Large intestine (tissue), 12 donors: ENCODE measurements at places on chromosomes 12 and 14. TPM values are rescaled to one million over a fixed set of nuclear protein-coding genes. Genes with fewer than 3 reads are reported as not detected.

The TTC7B gene
- 12.2 TPM for polyA plus RNA-seq

The CDH24 gene
- polyA plus RNA-seq = 10.5 TPM

The RAPGEF3 gene
- polyA plus RNA-seq = 7.9 TPM

The ASIC1 gene
- 4.7 TPM for polyA plus RNA-seq

The TTC9 gene
- polyA plus RNA-seq = 1.9 TPM

The TSPAN31 gene
- 62.2 TPM for polyA plus RNA-seq

The TPH2 gene
- 0.04 TPM for polyA plus RNA-seq

The CIDEB gene
- polyA plus RNA-seq = 105 TPM

The HCAR2 gene
- 2.6 TPM for polyA plus RNA-seq

The NOS1 gene
- polyA plus RNA-seq = 11.5 TPM

The HNF1A gene
- polyA plus RNA-seq = 55.5 TPM

GRCh38 chr12:80867941-80868340, 69.8 kb downstream of the LIN7A start:
- H3K4me3 ChIP-seq = no peak overlapping the region
- H3K36me3 ChIP-seq = no peaks in the 10 kb centered on the region
- DNase-seq = peak; percentile 86
- peak overlapping the region; percentile 48 for H3K27ac ChIP-seq

- no peaks in the 10 kb centered on the region for H3K4me1 ChIP-seq
- no peak overlapping the region for H3K4me3 ChIP-seq
These were observed 113.6 kb downstream of the PHETA1 start for GRCh38 chr12:111255261-111255660.

- no peak overlapping the region for H3K4me3 ChIP-seq
- H3K27ac ChIP-seq = no peak overlapping the region
- H3K4me1 ChIP-seq = no peaks in the 10 kb centered on the region
- DNase-seq = no peak
- H3K36me3 ChIP-seq = no peaks in the 10 kb centered on the region
These were observed 228.6 kb downstream of the DACT1 start for GRCh38 chr14:58866391-58866790.

DNA sequence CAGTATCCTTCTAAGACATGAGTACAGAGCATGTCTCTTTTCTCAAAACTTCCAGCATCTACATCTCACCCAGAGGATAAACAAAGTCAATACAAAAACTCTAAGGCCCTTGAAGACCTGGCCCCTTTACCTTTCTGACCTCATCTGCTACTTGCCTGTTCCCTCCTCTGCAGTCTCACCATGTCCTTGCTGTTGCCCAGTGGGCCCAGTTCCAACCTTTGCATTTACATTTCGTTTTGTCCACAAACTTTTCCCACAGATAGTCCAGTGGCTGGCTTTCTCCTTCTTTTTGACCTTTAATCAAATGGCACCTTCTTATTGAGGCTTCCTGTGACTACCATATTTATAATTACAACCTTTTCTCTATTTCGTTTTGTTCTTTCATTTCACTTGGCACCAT, 1.6 kb downstream of the IRAK4 start:
- no peaks in the 10 kb centered on the region for H3K27me3 ChIP-seq
- H3K4me3 ChIP-seq = no peak overlapping the region
- no peak overlapping the region for H3K27ac ChIP-seq
- peaks cover 16% of the 10 kb centered on the region for H3K4me1 ChIP-seq
- H3K36me3 ChIP-seq = no peaks in the 10 kb centered on the region

- no peaks in the 10 kb centered on the region for H3K27me3 ChIP-seq
- no peak overlapping the region for H3K4me3 ChIP-seq
- no peaks in the 10 kb centered on the region for H3K36me3 ChIP-seq
- no peak overlapping the region for H3K27ac ChIP-seq
These were observed 260.5 kb downstream of the ADAMTS20 start for GRCh38 chr12:43291516-43291915.

- no peaks in the 10 kb centered on the region for H3K36me3 ChIP-seq
- peak; percentile 75 for DNase-seq
- no peak overlapping the region for H3K4me3 ChIP-seq
- no peaks in the 10 kb centered on the region for H3K27me3 ChIP-seq
These were observed 279.8 kb upstream of the DIO2 start for GRCh38 chr14:80491131-80491530.

- no peaks in the 10 kb centered on the region for H3K27me3 ChIP-seq
- H3K27ac ChIP-seq = no peak overlapping the region
- peaks cover 5% of the 10 kb centered on the region for H3K4me1 ChIP-seq
- no peaks in the 10 kb centered on the region for H3K36me3 ChIP-seq
These were observed 2.0 kb upstream of the SOS2 start for GRCh38 chr14:50233166-50233950.

- no peaks in the 10 kb centered on the region for H3K36me3 ChIP-seq
- no peak for DNase-seq
- no peak overlapping the region for H3K4me3 ChIP-seq
- H3K27ac ChIP-seq = no peak overlapping the region
- H3K4me1 ChIP-seq = no peaks in the 10 kb centered on the region
- no peaks in the 10 kb centered on the region for H3K27me3 ChIP-seq
These were observed 73.0 kb downstream of the TMEM132D start for GRCh38 chr12:129830796-129831195.

- no peaks in the 10 kb centered on the region for H3K36me3 ChIP-seq
- no peak overlapping the region for H3K4me3 ChIP-seq
- H3K4me1 ChIP-seq = no peaks in the 10 kb centered on the region
- no peak overlapping the region for H3K27ac ChIP-seq
- no peaks in the 10 kb centered on the region for H3K27me3 ChIP-seq
- peak; percentile 26 for DNase-seq
These were observed 62.2 kb upstream of the WSCD2 start for GRCh38 chr12:108066583-108067577.

DNA sequence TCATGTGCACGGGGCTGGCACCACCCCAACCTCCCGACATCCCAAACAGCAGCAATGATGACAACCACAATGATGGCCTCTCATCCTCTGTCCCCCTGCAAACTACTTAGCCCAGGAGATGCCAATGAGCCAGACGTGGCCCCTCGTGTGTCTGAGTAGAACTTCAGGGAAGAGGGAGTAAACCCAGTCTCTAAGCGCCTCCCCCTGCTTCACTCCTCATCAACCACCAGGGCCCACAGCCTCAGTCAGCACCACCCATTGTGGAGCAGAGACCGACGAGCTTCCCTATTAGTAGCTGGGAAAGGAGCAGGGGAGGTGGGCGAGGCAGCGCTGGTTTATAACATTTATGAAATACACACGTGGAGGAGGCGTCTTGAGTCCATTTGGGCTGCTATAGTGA, 182.7 kb upstream of the SFSWAP start:
- no peak for DNase-seq
- H3K36me3 ChIP-seq = no peaks in the 10 kb centered on the region
- H3K27ac ChIP-seq = no peak overlapping the region
- H3K4me1 ChIP-seq = no peaks in the 10 kb centered on the region
- no peak overlapping the region for H3K4me3 ChIP-seq

GRCh38 chr12:57244312-57244696, 6.7 kb downstream of the STAC3 start:
- H3K4me3 ChIP-seq = no peak overlapping the region
- H3K4me1 ChIP-seq = peaks cover 41% of the 10 kb centered on the region
- DNase-seq = no peak
- peaks cover 52% of the 10 kb centered on the region for H3K27me3 ChIP-seq
- no peak overlapping the region for H3K27ac ChIP-seq

DNA sequence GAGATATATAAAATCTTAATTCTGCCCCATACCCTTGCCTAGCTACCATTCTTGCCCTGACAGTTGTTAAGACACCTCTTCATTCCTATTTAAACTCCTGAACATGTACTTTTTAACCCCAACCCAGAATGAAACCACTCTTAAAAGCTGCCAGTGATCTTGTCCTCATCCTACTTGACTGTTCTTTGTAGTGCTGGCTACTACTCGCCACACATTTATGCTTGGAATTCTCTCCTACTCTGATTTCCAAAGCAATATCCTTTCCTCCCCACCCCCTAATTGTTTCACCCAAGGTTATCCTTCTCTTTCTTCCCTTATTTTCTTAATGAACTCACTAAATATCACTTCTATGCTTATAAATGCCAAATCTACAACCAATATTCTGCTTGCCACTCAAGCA, 4.1 kb downstream of the NFYB start:
- no peak overlapping the region for H3K4me3 ChIP-seq
- H3K4me1 ChIP-seq = peaks cover 16% of the 10 kb centered on the region
- no peak overlapping the region for H3K27ac ChIP-seq
- H3K36me3 ChIP-seq = peaks cover 40% of the 10 kb centered on the region

DNA sequence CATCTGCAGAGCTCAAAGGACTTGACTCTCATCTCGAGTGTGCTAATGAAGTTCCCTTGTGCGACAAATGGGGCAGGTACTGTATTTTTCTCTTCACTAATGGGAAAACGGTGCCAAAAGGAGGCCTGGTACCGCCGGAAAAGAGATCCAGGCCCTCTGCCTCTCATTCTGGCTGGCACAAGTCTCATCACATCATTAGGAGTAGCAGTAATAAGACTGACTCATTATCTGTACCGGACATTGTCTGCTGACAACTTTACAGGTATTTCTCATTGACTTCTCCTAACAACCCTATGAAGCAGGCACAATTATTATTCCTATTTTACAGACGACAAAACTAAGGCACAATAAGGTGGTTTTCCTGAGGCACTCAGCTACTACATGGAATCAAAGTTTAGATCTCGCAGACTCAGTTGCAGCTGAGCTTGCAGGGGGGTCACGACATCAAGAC, 668 bp downstream of the APPL2 start:
- H3K36me3 ChIP-seq = peaks cover 6% of the 10 kb centered on the region
- peak overlapping the region; percentile 76 for H3K27ac ChIP-seq
- no peak for DNase-seq
- H3K4me1 ChIP-seq = peaks cover 29% of the 10 kb centered on the region
- H3K4me3 ChIP-seq = peak overlapping the region; percentile 74
- H3K27me3 ChIP-seq = no peaks in the 10 kb centered on the region

- H3K27me3 ChIP-seq = no peaks in the 10 kb centered on the region
- DNase-seq = peak; percentile 58
- H3K27ac ChIP-seq = no peak overlapping the region
- H3K4me1 ChIP-seq = peaks cover 13% of the 10 kb centered on the region
- no peak overlapping the region for H3K4me3 ChIP-seq
These were observed 2.5 kb downstream of the ANG start for GRCh38 chr14:20690848-20691640.

GRCh38 chr12:78641837-78642423, 222.6 kb upstream of the SYT1 start:
- no peak overlapping the region for H3K27ac ChIP-seq
- no peaks in the 10 kb centered on the region for H3K4me1 ChIP-seq
- no peak overlapping the region for H3K4me3 ChIP-seq
- no peak for DNase-seq

DNA sequence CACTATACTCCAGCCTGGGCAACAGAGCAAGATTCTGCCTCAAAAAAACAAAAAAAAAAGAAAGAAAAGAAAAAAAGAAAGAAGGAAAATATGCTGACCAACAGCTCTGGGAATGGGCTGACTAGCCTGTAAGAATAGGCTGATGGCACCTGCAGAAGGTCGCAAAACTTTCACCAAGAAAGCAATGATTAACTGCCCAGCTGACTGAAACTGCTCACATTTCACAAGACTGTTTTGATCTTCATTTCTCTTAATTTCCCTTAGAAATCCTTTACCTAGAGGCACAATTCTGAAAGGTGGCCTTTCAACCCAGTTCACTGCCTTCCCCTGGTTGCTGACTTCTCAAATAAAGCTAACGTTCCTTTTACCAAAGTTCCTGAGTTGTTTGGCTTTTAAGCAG, 12.4 kb downstream of the BEST3 start:
- H3K4me1 ChIP-seq = peaks cover 11% of the 10 kb centered on the region
- peak overlapping the region; percentile 52 for H3K27ac ChIP-seq

- no peaks in the 10 kb centered on the region for H3K36me3 ChIP-seq
- no peak overlapping the region for H3K27ac ChIP-seq
- no peak for DNase-seq
- H3K4me1 ChIP-seq = peaks cover 9% of the 10 kb centered on the region
- H3K27me3 ChIP-seq = no peaks in the 10 kb centered on the region
These were observed 144.2 kb upstream of the C14orf180 start for GRCh38 chr14:104435147-104436046.

- no peaks in the 10 kb centered on the region for H3K27me3 ChIP-seq
- no peak for DNase-seq
- H3K36me3 ChIP-seq = peaks cover 49% of the 10 kb centered on the region
These were observed 2.5 kb upstream of the ZCCHC8 start for GRCh38 chr12:122503147-122503751.
